ENCODE measurements at places on chromosomes 13 and 19.
A peak's percentile ranks its signal among the peaks of the same experiment; 100 is the strongest.

- peak; percentile 48 for DNase-seq
Observed at GRCh38 chr13:47114030-47114429, 217.2 kb upstream of the HTR2A start.

DNA sequence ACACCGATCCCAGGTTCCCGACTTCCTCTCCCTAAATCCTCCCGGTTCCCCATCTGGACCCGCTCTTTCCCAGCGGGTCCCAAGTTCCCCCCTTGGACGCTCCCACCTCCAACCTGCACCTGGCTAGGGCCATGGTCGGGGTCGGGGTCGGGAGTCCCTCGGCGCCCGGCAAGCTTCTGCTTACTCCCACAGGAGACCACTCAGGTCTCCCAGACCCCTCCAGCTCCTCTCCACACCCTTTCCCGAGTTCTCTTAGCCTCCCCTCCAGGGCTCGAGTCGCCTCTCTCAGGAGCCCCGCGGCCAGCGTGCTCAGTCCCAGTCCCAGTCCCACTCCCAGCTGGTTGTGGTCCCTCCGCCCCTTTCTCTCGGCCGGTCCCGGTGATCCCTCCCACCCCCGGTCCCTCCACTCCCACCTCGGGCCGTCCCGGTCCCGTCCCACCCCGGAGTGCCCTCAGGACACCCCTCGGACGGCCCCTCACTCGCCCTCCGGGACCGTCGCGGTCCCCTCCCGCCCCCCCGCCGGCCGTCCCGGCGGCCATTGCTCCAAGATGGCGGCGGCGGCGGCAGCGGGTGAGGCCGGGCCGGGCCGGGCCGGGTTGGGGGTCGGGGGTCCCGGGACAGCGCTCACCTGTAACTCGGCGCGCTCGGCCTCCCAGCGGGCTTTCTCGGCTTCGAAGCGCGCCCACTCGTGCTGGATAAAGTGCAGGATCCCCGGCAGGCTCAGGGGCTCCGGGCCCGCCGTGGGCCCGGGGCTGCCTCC, at the start of gene FKRP:
TSS of gene FKRP (plus strand) at position 537 of the 760 bp plus-strand sequence. CDS start 9,394 bp downstream, outside the sequence.
- DNase-seq = no peak

GRCh38 chr13:24203811-24204210, 43.3 kb downstream of the SPATA13 start:
- DNase-seq = no peak

GRCh38 chr19:56692206-56692895, 20.8 kb upstream of the ZNF835 start:
- DNase-seq = peak; percentile 48

- no peak for DNase-seq
Observed at GRCh38 chr13:37158481-37158880, 53.0 kb upstream of the CSNK1A1L start.

GRCh38 chr13:62643007-62643483, 1227.4 kb upstream of the PCDH20 start:
- no peak for DNase-seq

- peak; percentile 20 for DNase-seq
Observed at GRCh38 chr19:48329167-48329891, 4.0 kb downstream of the EMP3 start.

DNA sequence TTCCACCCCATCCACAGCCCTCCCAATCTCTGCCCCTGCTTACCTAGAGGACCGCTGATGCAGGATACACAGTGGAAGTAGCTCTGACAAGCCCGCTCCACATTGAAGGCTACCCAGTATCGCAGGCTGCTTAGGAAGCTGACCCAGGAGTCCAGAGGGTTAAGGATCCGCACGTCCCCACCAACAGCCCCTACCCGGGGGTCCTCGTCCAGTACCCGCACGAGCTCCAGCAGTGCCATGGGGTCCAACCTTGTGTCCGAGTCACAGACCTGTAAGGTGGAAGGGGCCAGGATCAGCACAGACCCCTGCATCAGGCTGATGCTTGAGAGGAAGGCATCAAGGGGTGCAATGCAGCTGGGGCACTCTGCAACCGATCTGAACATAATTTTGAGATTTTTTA, 6.9 kb downstream of the HAS1 start:
- DNase-seq = no peak

All from kidney glomerular epithelial cell (primary cell).